Right renal cortex interstitium (tissue), 3 donors: ENCODE measurements at places on chromosomes 1 and 21. TPM values are rescaled to one million over a fixed set of nuclear protein-coding genes. Genes with fewer than 3 reads are reported as not detected.

DNA sequence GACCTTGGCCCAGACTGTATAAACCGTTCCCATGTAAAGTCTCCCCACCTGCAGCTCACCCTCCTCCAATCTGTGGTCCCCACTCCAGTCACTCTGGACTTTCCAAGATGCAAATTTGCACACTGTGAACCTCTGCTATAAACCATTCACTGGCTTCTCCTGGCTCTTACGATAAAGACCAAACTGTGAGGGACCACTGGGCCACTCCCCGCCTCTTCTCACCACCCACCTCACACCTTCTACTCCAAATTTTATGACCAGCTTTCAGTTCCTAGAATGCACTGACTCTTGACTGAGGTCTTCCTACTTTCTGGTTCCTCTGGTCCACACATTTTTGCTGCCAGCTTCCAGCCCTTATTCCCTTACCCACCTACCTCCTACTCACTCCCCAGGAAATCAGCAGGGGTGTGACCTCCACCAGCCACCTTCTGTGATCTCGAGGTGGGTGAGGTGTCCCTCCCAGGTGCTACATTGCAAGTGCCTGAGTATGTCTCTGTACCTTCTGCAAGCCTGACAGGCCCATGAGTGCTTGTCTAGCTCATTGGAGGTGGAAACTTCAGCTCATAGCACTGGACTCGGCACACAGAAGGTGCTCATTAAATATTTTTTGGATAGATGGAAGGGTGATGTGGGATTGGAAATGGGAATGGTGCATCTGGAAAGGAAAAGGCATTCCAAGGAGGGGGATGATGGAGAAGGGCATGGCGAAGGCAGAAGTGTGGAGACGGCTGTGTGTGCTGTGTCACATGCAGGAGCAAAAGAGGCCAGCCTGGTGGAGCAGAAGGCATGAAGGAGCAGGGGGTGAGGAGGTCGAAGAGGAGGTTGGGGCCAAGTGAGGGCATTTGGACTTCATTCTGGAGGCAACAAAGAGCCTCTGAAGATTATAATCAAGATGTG, 15.6 kb upstream of the CSF1 start:
- DNase-seq, result no peak

- no peak for DNase-seq
Measured at GRCh38 chr1:6601049-6601922, 1.4 kb downstream of the KLHL21 start.

- no peak for DNase-seq
Measured at GRCh38 chr1:22208268-22208972, 65.5 kb upstream of the WNT4 start.

DNA sequence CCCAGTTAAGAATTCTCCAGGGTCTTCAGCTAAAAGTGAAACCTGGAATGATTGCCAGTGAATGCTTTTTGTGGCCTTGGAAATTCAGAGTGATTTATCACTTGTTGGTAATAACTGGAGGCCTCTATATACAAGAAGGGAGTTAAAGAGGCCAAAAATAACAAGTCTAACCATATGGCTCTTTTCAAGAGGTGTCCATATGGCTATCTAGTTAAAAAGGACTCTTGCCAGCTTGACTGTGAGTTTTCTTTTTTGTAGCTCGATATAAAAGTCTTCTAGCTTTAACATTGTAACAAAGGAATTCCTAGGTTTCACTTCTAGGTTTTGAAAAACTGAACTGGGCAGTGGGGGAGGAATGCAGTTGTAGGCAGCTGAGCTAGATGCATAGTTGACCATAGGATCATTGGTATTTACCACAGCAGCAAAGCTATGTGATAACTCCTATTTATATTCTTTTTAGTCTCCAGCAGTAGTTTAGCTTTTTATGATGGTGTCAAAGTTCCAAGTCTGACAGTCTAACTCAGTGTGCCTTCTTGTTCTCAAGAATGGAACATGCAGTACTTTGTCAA, 44.4 kb downstream of the CACHD1 start:
- peak; percentile 83 for DNase-seq

DNA sequence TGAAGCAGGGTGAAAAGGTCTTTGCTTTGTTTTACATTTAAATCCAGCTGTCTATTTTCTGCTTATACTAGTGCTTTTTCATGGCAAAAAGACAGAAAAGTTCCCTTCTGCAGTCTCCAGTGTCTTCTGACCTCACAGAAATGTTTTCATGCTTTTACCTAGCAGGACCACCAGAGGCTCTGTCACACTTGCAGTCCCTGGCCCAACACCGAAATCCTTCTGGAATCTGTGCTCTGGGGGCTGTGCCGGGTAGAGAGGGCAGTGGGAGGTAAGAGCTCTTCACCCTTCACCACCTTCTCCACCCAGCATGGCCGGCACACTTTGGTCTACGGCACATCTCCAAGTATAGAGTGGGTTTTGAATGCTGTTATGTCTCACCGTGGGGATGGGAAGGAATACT, 20.8 kb downstream of the GNAT2 start:
- no peak for DNase-seq

DNA sequence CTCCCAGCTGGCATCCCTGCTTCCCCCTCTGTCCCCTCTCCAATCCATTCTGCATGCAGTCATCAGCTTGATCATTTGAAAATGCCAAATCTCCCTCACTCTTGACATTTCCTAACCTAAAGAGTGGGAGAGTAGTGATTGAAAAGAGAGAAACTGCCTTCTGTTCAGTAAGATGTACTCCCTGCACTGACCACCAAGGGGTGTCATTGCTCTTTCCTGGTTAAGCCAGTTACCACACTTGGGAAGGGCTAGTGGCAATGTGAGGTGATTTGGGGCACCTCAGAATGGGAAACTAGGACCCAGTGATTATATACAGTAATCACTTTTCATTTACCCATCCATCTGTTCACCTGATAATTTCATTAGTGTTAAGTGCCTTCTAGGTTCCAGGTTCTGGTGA, 6.9 kb upstream of the TMEM269 start:
- DNase-seq, result no peak

DNA sequence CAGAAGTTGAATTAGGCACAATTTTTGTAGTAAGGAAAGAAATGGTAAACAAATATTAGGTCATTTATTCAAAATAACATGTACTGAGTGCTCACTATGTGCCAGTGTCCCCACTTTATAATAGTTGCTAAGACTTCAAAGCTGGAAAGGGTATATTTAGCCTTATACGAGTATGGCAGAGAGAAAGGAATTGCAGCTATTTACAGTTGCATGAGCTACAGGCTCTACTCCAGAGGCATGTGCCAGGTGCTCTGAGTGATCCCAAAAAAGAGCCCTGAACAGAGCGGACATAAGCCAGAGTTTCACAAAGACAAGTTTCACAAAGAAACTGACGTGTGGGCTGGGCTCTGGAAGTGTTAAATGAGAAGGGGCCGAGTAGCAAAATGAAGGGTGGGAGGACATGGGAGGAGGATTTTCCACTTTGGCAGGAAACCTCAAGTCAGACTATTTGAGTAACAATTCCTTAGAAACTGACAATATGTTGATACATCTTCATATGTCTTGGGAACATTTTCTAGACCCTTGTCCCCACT, 40.9 kb downstream of the FASLG start:
- no peak for DNase-seq

DNA sequence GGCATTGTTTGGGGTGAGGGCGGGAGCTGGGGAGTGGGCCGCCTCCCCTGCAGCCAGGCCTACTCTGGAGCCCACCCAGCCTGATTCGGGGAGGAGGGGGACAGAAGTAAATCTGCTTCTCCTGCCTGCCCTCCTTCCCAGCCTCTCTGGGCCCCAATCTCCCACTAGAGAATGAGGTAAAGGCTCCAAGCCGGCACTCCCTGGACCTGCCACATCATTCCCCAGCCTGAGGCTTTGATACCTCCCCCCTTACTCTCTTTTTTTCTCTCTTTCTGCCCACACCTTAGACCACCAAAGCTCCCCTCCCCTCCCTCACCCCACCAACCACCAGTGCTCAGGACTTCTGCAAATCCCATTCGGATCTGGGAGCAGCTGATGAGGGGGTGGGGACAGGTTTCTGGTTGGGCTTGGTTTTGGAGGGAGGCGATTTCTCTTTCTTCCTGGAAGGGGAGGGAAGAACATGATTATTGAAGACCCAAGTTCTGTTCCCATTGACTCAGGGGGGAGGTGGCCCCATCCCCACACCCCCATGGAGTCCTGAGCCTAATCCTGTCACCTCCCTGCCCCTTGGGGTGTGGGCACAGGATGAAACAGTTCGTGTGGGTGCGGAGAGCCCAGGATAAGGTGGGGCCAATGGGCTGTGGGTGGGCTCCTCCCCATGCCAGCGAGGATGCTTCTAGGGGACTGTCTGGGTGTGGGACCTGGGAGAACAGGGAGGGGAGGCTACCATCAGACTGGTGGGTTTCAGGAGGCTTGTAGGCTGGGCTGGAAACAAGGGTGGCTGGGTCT, 1.3 kb downstream of the MAP7D1 start:
- no peak for DNase-seq

- DNase-seq, result no peak
Measured at GRCh38 chr1:177077006-177077405, 87.5 kb downstream of the ASTN1 start.

DNA sequence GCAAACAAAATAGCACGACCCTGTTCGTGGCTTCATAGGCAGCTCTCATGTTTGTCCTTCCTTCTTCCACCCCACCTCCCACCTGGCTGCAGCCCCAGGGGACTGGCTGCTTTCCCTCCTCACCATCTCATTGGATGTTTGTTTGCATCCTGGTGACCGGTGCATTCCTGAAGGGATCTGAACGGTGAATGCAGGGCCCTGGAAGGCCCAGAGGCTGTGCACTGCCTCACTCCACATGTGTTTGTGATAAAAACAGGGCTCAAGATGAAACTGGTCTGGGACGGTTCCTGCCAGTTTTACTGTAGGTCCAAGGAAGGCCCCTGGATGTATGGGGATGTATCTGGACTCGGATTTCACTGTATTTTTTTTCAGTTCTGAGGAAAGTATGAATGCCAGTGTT, 42.8 kb downstream of the CNN3 start:
- DNase-seq, result no peak

GRCh38 chr1:229336345-229336744, 6.5 kb downstream of the CCSAP start:
- no peak for DNase-seq

DNA sequence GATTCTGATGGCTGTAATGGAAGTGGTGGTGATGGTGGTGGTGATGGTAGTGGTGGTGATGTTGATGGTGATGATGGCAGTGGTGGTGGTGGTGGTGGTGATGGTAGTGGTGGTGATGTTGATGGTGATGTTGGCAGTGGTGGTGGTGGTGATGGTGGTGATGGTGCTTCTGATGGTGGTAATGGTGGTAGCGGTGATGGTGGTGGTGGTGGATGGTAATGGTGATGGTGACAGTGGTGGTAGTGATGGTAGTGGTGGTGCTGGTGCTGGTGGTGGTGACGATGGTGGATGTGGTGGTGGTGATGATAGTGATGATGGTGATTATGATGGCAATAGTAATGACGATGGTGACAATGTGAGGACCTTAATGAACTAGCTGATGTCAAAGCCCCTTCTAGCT, 35.6 kb upstream of the LRRC3 start:
- no peak for DNase-seq

DNA sequence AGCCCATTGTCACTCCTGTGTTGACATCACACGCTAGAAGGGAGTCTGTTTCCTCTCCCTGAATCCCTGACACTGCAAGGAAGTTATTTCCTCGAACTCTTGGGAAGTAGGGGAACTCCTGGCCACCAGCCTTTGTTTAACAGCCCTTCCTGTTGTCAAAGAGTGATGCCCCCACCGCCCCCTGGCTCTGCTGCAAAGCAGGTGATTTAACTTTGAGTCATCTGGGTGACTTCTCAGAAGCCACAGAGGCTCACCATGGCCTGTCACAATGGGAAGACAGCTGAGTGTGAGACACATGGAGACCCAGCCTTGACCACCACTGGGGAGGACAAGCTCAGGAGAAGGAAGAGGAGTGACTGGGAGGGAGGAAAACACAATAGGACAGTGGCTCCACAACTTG, 182.8 kb downstream of the PSMG1 start:
- no peak for DNase-seq

DNA sequence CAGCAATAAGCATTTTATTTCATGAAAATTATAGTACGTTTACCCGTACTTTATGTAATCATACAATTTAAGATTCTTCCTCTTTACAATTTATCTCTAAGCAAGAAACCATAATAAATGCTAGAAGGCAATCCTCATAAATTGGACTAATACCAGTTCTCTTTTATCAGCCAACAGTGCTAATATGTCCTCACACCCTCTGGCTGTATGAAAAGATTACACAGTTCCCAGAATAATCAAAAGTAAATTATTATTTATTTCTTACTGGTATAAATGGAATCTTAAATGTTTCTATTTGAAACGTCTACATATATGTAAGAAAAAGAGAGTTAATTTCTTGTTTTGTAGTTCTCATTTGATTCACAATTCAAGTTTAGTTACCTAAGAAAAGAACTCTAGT, 3.1 kb upstream of the CDKN2C start:
- DNase-seq, result no peak

- DNase-seq, result no peak
Measured at GRCh38 chr1:172640111-172640510, 18.8 kb upstream of the FASLG start.

DNA sequence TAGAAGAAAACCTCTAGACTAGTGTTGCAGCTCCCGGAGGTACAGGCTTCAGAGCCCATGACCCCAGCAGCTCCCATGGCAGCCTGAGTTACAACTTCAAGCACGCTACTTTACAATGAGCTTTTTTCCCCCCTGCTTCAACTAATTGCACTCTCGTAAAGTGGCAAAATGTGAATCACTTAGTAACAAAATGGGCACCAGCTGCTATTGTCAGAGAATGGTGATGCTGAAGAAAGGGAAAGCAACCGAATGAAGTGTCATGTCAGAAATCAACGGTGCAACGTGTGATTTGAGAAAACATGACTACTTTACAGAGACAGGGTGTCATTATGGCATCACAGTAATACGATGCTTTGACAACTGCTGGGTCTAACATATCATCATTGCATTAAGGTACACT, 40.5 kb downstream of the ESRRG start:
- no peak for DNase-seq

The NR0B2 gene
- 1.3 TPM for polyA plus RNA-seq

The VAMP4 gene
- 17.0 TPM for polyA plus RNA-seq

The COL8A2 gene
- 1.5 TPM for polyA plus RNA-seq

The KIF14 gene
- 7.8 TPM for polyA plus RNA-seq

The SLC44A5 gene
- polyA plus RNA-seq, result 14.9 TPM

The LORICRIN gene
- not detected for polyA plus RNA-seq

The AUNIP gene
- polyA plus RNA-seq, result 4.6 TPM
